ENCODE measurements at places on chromosomes 2 and 18.

GRCh38 chr2:152861349-152861942 lies 143.0 kb downstream of the ARL6IP6 start:
- DNase-seq, result peak; percentile 49

DNA sequence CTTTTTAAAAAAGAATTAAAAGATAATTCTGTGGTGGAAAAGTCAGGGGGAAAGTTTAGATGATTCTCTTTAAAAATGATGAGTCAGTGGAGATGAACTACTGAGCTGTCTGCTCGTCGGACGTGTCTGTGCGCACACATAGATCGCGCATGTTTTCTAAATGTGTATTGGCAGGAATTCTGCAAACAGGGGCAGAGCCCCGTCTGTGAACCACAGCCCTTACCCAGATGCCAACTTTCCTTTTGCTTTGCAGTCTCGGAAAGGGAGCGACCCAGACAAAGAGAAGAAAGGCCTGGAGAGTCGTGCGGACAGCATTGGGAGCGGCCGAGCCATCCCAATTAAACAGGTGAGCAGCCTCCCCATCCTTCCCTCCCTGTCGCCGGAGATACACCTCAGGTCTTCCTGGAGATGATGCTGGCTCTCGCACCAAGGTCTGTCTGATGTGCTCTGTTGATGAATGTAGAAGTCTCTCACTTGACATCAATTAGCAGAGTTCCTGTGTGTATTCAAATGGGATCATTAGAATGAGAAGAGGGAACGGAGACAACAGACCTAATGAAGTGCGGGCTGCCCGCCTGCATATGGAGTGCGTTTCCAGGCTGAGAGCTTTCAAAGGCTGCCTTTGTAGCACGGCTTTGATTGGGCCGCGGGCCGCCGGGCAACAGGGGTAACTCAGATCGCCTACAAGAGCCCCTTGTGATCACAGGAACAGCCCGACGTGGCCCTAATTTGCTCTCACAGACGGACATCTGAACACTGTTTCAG lies 313.3 kb downstream of the AGAP1 start:
- peak; percentile 82 for DNase-seq

- DNase-seq, result no peak
These were observed 353.0 kb downstream of the MYCN start for GRCh38 chr2:16293398-16293797.

DNA sequence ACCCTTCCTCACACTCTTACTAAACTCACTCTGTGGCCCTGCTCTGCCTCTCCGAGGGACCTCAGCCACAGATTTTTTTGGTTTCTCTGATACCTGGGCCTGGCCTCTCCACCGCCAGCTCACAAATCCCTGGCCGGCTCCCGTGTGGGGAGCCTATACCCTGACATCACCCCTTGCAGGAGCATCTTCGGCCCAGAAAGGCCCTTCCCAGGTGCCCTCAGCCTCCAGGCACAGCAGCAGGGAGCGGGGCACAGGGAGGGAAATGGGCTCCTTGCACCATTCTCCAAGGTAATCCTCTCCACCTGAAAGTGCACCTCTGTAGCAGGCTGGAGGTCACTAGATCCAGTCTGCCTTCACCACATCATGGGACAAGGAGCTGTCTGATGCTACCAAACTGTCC lies 43.2 kb downstream of the CRACDL start:
- DNase-seq, result no peak

GRCh38 chr18:48715711-48716361 lies 177.0 kb downstream of the CTIF start:
- DNase-seq, result no peak

GRCh38 chr2:217994776-217995274 lies 8.0 kb downstream of the TNS1 start:
- no peak for DNase-seq

DNA sequence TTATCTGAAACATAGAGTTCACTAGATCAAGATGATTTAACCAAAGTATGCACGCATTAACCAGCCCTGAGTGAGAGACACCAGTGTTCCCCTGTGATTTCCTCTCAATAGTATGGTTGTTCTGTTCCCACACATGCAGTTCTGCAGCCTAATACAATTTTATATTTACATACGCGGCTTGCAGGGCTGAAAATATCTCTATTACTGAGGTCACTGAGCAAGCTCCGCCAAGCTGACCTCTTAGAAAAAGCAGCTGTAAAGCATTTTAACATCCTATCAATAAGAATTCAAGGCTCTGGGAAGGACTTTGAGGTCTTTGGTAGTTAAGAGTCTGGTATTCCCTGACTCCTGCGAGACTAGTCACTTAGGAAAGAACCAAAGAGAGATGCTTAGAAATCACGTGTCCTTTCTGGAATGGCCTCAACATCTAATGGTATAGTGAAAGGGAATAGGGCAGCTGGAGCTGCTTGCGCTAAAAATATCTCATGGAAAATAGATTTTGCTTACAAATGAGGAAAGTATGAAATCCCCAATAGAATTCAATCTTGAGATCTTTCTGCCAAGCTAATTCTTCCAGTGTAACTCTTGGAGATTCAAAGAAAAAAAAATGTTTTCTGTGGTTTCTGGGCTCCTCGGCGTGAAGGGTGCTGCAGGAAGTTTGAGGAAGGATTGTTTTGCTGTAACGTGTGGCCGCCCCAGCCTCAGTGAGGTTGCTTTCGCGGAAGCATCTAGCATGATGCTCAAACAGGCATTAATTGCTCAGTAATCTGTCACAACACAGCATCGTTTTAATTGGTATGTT lies 59.2 kb downstream of the DOCK10 start:
- DNase-seq, result no peak

GRCh38 chr18:34261865-34262780 lies 37.4 kb upstream of the NOL4 start:
- no peak for DNase-seq

GRCh38 chr2:237873897-237874551 lies 14.6 kb downstream of the RAMP1 start:
- no peak for DNase-seq

DNA sequence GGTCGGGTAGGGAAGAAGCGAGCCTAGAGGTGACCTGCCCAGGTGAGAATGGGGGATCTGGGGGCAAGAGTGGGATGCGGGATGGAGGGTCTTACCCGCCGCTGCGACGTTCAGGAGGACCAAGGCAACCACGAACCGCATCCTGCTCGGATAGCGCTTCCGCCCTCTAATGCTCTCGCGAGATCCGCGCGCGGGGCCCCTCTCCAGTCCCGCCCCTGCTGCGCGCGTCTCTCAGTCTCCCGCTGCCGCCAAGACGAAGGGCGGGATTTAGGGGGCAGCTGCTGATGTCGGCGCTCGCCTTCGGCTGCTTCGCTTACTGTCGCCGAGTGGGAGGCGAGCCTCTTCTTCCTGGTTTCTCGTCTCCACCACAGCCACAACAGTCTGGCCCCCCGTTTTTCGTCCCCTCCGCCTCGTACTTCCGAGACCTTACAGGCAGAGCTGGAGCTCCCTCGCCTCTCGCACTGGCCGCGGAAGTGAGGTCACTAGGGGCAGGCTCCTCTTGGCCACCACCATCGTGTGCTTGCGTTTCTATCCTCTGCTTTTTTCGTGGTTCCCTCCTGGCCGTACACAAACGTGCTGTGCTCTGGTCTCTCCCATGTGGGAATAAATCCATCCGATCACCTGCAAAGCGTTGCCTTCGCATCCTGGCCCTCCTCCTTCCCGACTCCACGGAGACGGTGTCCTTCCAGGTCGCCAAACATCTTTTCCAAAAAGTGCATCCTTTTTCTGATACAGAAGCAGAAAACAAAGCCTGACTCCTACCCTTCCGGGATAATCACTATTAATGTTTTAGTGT lies at the start of gene TGOLN2:
TSS of gene TGOLN2 (minus strand) at position 168 of the 796 bp plus-strand sequence. CDS start at position 141, 27 bp downstream.
- DNase-seq, result peak; percentile 91

DNA sequence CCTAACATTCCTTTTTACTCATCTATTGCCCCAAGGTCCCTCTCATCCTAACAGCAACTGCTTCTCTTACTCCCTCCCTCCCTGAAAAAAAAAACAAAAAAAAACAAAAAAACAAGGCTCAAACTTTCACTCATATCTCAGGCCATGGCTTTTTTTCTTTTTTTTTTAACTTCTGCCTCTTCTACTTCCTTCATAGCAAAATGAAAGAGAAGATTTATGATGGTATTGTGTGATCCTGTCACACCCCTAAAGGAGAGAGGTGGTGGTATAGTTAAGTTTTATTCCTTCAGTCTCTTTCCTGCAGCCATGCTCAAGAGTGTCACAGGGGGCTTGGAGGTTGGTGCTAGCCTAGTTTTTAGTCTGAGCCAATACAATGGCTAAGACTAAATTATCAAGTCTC lies 21.5 kb upstream of the EPC2 start:
- DNase-seq, result no peak

DNA sequence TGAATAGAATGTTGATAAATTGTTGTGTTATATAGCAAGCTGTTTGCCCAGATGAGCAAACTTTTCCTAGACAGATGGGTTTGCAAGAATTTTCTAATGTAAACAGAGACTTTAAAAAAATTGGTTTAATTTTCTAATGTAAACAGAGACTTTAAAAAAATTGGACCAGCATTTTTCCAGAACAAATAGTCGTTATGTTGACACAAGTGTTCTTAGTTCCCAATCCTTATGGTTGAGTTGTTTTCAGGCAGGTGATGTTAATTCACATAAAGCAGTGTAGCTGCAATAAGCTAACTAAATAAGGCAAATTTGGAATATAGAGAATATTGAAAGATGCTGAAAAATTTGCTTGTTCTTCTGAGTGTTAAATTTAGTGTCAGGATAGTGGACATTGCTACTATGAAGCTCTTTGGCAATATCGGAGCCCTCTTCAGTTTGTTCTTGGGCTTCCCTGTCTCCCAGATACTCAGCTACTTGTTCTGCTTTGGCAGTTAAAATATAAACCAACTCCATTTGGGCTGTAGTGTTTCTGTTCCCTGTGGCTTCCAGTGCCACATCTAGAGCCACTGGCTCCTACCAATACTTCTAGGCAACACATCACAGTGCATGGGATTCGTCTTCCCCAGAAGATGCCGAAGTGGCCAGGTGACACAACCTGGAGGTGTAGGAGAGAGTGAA lies 105.7 kb downstream of the DYNAP start:
- no peak for DNase-seq

DNA sequence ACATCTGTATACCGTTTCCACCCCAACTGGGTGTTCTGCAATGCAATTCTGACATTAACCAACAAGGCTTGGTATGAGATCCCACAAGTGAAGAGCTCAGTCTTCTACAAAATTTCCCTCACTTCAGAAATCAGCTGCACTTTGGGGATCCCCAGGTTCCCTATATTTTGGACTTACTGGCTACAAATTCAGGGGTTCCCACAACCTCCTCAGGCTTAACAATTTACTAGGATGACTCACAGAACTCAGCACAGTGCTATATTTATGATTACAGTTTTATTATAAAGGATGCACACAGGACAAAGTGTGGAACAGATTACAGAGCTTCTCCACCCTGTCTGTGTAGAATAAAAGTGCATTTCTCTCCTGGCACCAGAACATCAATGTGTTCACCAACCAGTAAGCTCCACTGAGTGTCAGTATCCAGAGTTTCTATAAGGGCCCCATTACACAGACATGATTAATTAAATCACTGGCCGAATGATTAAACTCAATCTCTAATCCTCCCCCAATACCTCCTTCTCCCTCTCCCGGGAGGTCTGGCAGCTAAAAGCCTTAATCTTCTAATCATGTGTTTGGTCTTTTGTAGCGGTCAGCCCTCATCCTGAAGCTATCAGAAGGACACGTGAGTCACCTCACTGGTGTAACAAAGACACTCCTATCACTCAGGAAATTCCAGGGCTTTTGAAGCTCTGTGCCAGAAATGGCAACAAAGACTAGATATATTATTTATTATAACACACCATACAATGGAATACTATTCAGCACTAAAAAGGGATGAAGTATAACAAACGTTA lies 84.6 kb downstream of the SLC66A3 start:
- no peak for DNase-seq

- no peak for DNase-seq
These were observed 54.8 kb downstream of the CRACDL start for GRCh38 chr2:98881153-98881650.

DNA sequence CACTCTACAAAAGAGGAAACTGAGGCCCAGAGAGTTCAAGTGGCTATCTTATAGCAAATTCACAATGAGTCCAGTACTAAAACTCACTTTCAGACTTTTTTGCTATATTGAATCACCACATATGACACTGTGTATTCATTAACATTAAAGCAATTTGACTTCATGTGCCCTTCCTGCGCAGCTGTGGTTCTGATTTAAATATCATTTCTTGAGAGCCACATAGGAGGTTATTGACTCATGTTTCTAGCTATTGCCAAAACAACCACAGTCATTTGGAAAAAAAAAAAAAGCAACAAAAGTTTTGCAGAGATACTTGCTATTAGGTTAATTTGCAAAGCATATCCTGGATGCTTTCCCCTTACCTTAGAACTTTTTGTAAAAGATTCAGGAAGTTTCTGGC lies 341.2 kb downstream of the PIK3C3 start:
- DNase-seq, result no peak

- no peak for DNase-seq
These were observed 848 bp downstream of the TMSB10 start for GRCh38 chr2:84906108-84906899.

GRCh38 chr2:8154936-8155335 lies 526.9 kb upstream of the ID2 start:
- DNase-seq, result no peak

DNA sequence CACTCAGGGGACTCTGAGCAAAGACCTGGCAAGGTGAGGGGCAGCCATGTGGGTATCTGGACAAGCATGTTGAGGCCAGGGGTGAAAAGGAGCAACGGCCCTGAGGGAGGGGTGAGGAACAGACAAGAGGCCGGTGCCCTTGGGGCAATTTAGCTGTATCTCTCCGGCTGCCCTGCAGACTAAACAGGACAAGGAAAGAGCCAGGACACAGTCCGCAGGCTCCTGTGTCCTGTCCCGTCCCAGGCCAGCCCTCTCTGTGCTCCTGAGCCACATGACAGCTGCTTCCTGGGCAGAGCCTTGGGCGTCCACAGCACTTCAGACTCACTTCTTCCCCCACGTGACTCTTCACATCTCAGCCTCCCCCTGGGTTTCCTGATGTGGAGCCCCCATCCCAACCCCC lies 206.1 kb downstream of the KLHL29 start:
- no peak for DNase-seq

GRCh38 chr2:224319750-224320149 lies 82.2 kb downstream of the FAM124B start:
- no peak for DNase-seq

- DNase-seq, result peak; percentile 91
These were observed 59.1 kb downstream of the TNS1 start for GRCh38 chr2:217943446-217944321.

DNA sequence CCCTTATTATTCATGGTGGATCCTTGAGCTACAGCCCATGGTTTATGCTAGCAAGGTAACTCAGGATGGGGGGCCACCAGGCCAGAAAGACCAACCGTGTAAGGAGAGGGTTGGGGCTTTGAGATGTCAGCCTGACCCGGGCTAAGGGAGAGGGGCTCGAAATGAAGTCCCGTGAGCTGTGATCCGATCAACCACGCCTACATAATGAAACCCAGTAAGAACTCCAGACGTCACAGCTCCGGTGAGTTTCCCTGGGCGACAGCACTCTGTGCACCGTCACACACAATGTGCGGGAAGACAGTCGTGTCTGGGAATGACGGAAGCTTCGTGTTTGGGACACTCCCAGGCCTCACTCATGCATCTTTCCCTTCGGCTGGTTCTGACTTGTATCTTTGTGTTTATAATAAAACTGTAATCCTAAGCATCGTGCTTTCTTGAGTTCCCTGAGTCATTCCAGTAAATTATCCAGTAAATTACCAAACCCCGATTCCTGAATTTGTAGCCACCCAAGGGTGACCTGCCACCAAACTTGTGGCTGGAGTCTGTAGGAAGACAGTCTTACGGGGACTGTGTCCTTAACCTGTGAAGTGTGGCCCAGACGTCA lies 44.2 kb downstream of the CYP27C1 start:
- DNase-seq, result no peak
